ENCODE measurements at places on chromosomes 1 and 21.

GRCh38 chr1:27562534-27563340 lies 41.2 kb downstream of the AHDC1 start:
- no peak for DNase-seq

DNA sequence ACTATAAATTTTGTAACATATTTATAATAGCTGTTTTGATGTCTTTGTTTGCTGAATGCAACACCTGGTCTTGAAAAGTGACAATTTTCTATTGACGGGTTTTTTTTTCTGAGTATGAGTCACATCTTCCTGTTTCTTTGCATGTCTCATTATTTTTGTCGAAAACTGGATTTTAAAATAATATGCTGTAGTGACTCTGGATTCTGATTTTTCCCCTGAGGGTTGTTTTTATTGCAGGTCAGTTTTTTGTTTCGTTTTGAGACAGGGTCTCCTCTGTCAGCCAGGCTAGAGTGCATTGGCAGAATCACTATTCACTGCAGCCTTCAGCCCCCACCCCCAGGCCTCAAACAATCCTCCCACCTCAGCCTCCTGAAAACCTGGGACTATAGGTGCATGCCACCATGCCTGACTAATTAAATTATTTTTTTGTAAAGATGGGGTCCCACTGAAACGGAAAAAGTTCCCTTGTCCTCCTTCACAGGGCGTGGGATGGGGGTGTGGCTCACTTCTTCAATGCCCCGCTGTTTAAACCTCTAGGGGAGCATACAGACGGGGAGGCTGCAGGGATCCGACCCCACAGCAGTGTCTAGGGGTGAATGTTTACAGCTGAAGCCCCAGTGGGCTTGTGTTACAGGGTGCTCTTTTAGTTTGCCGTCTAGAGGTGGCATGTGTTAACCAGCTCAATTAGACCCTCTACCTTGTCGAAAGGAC lies 11.3 kb upstream of the PPIE start:
- DNase-seq = no peak

DNA sequence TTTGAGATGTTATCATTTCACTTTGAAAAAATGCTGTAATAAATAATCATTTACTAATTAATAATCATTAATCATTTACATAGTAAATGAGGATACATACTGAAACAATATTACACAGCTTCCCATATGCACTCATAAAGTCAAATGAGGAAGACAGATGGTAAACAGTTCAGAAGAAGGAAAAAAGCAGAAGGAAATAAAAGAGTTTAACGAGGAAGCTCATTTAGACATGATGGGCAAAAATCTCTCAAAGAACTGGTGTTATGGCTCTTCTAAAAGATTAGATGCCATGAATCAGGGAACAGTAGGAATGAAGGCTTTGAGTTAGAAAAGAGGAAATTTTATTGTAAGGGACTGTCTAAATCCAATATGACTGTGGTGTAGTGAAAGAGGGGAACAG lies 347.6 kb downstream of the PTPRC start:
- DNase-seq = no peak

DNA sequence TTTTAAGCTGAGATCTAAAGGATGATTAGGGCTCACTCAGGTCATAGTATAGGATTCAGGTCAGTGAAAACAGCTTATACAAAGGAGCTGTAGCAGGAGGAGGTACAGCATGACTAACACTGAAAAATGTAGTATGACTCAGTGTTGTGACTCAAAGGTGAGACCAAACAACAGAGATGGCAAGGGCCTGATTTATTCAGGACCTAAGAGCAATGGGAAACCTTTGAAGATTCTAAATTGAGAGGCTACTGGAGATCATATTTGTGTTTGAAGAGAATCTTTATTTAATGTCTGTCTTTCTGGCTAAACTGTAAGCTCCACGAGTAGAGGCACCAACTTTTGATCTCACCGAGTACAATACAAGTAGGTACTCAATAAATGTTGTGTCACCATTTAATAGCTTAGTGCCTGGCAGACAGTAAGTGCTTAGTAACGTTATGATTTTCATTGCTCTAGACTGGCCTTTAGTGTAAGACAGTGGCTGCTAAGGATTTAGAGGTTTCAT lies 43.5 kb downstream of the PRKAA2 start:
- DNase-seq = no peak

DNA sequence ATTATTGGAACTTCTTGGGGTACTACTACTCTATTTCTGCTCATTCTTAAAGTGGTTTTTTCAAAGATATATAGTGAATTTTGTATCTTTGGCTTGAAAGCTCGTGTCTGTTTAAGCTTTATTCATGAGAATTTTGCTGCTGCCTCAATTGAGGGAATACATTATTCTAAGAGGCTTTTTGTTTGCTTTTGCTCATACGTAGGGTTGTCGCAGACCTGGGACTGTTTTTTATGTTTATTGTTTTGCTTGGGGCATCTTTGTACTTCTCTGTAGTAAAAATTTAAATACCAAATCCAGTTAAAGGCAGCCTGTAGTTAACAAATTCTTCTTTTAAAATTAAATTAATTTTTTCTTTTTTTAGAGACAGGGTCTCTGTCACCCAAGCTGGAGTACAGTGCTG lies 62.3 kb downstream of the ANGPTL1 start:
- DNase-seq = no peak

GRCh38 chr1:153611356-153611755 lies 1.6 kb downstream of the S100A16 start:
- no peak for DNase-seq

Measured in omental fat pad (tissue), 4 donors.